ENCODE measurements at places on chromosomes 4 and X.

- DNase-seq, result no peak
These were observed 67.8 kb downstream of the SMC1A start for GRCh38 chrX:53354669-53355068.

DNA sequence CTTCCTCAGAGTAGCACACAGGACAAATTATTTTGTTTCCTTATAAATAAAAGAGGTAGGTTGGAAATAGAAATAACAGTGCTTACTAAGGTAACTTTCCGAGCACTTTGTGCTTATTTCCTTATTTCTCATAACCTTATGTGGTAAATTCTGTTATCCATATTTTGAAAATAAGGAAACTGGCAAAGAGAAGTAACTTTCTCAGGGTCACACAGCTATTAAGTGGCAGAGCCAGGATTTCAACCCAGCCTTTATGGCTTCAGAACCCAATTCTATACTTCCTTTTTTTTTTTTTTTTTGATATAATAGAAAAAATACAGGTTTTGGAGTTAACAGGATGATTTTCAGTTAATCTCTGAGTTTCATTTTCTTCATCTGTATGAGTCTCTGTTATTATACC, 3.3 kb downstream of the UTP3 start:
- no peak for DNase-seq

DNA sequence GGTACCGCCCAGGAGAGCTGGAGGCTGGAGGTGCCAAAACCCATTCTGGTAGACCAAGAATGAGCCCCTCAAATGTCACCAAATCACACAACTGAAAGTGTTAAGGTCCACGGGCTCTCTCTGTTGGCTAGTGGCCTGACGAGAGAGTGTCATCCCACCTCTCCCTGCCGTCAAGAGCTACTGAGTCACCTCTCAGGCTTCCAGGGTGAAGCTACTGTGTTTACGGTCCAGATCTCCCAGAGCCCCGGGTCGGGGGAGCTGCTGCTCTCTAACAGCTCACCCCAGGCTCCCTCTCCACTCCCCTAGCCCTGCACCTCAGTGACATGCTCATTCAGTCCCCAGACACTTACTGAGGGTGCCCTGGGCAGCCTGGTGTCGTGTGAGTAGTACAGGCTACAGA, 59.2 kb downstream of the ADGRG2 start:
- DNase-seq, result no peak

GRCh38 chrX:48589482-48590162, 7.7 kb upstream of the WDR13 start:
- no peak for DNase-seq

DNA sequence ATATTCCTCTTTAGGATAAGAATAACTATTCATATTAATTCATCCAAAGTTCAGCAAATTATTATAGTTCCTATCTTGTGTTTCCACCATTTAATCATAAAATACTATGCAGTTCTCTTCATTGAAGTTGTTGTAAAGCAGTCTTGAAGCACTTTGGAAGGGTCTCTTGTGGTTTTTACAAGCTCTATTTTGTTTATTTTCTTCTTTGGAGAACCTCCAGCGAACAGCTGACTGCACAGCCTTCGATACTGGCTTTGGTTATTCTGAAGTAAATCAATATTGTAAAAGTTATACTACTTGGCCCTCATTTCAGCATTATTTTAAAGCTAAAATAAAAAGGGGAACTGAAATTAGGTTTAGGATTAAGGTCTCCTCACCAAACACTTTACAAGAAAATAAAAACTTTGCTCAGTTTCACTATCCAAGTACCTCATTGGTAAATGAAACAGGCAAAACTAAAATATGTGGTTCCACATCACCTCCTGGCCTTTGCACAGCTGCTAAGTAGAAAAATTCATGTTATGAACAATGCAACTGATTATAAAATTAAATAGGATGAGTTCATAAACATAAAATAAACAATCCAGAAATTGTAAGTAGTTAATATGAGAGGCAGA, 1629.2 kb upstream of the ADGRL3 start:
- no peak for DNase-seq

DNA sequence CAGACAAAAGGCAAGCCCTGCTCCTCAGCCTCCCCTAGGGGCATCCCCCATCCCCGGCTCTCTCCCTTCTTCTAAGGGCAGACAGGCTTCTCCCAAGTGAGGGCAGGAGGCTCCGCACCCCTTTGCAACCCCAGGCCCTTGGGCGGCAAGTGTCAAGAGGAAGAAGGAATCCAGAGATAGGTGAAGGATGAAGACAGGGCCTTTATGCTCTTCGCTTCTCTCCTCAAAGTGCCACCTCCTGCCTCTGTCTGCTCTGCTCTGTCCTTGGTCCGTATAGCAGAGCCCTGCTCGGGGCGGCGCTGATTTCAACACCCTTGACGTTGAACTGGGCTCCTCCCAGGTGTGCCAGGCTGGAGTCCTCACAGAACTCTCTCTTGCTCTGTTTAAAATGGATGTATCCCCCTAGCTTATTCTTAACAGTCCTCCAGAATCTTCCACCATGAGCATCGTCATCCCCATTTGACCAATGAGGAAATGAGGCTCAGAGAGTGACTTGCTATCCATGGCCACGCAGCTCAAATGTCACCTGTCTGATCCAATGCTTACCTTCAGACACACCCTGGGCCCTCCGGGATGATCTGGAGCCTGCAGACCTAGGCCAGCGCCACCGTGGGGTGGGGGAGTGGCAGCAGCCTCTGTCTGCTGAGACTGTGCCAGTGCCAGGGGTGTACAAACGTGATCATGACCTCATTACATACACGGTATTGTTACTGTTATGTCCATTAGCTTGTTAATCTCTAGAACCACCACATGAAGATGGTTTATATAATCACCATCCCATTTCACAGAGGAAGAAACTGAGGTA, 99.8 kb downstream of the PHKA2 start:
- DNase-seq, result no peak

GRCh38 chrX:39814391-39814790, 283.4 kb downstream of the BCOR start:
- DNase-seq, result no peak

DNA sequence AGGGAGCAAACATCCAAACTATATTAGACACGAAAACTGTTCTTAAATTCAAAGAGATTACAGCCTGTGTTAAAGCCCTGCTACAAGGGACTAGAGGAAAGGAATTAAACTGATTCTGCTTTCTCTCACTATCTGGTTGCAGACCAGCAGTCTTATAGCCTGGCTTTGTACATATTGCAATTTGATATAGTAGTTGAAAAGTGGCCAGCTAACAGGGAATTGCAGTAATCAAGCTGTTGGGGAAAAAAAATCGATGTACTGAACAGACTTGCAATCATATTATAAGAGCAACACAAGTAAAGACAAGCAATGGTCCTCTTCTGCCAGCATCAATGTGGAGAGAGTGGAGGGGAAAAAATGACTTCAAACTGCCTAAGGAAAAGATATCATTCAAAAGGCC, 364.4 kb upstream of the EPHA5 start:
- DNase-seq, result no peak

GRCh38 chr4:122764821-122765215, 32.3 kb downstream of the BBS12 start:
- no peak for DNase-seq

DNA sequence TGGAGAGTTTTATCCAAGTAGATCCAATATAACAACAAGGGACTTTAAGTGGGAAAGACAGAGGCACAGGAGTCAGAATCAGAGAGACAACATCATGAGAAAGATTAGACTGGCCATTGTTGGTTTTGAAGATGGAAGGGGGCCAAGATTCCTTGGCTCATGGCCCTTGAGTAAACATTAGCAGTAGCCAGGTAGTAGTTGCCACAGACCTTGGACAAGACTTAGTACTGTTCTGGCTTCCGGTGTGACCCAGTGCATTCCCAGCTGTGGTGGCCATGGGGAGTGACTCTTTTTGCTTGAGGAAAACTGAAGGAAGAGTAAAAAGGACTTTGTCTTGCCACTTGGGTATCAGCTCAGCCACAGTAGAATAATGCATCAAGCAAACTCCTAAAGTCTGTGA, 462.2 kb upstream of the CPXCR1 start:
- DNase-seq, result no peak

- DNase-seq, result no peak
These were observed 37.8 kb downstream of the CYTL1 start for GRCh38 chr4:4981427-4981826.

GRCh38 chr4:130092187-130093015, 996.4 kb downstream of the C4orf33 start:
- no peak for DNase-seq

DNA sequence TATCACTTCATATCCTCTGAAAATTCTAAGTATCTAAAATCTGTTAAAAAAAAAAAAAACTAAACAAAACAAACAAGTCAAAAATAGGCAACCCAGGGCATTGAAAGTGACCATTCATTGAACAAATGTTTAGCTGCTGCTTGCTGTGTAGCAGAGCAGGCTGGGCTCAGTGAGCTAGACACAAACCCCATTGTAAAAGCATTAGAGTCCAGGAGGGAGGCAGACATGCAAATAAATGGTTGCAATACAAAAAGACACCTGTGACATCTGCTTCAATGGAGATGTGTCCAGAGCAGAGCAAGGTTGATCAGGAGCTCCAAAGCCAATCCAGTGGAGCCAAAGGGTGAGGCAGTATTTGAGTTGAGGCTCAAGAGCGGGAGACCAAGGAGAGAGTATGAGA, 267.3 kb upstream of the GATB start:
- DNase-seq, result no peak

GRCh38 chrX:102129473-102129872, 4.0 kb downstream of the TCEAL2 start:
- DNase-seq, result no peak

DNA sequence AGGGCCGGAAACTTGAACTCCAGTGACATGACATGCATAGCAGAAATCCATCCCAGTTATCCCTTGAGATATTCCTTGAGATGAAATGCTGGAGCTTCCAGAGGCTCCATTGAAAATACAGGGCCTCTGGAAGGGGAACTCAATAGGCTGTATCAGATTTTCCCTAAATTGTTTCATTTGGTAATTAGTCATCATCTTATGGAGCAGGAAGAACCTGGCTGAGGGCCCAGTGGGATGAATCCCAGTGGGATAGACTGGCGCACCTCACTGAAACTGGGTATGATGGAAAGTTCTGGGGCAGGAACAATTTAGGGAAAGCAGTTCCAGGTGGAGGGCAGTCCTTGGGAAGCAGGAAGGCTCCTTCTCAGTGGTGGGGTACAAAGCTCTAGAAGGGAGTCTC, 307.8 kb upstream of the DIPK2B start:
- DNase-seq, result no peak

GRCh38 chr4:25513814-25514213, 136.8 kb downstream of the ANAPC4 start:
- DNase-seq, result no peak

GRCh38 chr4:88859191-88859812, 161.7 kb upstream of the NAP1L5 start:
- no peak for DNase-seq

DNA sequence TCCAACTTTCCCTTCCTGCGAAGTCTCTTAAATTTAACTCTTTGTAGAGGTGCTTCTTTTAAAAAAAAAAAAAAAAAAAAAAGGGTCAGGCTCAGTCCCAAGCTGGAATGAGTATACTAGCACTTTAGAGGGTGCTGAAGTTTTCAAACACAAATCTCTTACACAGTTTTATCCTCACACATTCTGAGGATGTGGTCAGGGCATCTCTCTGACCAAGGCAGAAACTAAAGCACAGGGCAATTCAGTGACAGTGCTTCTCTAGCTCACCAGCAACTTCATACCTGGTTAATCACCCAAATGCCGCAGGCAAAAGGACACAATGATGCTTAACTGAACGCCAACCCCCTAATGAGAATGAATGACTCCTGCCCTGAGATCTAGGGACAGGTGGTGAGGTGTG, 9.8 kb upstream of the PGM2 start:
- no peak for DNase-seq

DNA sequence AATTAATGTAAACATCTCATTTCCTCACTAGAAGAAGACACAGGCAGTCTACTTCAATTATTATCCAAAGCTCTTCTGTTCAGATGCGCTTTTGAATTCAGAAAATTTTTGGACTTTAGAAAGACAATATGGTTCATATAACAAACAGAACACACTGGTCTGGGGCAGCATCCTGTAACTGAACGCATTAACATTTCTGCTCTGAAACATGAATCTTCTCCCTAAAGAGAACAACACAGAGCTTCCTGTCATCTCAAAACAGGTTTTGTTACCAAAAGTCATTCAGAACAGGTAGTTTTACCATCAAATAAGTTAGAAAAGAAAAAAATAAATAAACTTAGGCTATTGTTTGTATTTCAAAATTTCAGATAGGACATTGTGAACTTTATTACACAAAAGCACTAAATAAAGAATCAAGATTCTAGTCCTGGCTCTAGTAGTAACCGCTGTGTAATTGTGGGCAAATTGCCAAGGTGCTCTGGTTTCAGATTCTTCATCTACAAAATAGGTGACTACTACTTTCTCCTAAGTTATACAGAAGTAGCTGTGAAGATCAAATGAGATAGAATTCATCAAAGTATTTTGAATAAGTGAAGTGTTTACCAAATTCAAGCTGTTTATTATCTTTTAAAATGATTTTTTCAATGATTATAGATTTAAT, 252.3 kb upstream of the RASGEF1B start:
- no peak for DNase-seq

DNA sequence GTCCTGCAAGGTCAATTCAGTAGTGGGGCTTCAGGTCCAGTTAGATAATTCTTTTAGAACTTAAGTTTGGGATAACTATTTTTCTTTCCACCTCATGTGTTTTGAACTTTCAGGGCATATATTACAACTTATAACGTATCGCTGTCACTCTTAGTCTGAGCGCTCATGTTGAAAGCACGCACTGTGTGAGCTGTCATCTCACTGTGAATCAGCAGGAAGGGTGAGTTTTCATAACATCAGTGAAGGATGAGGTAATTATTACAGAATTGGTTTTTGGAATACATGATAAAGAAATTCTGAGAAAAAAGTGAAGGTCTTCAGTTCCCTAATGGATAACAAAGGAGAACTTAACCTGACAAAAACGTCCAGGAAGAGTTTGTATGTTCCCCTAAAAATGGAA, 45.1 kb upstream of the SLC4A4 start:
- DNase-seq, result no peak
